ENCODE measurements at places on chromosomes 16 and 17.

GRCh38 chr17:75927286-75927922, 13.4 kb downstream of the FBF1 start:
- no peak for DNase-seq

GRCh38 chr16:85865-86264, 7.8 kb downstream of the MPG start:
- DNase-seq, result no peak

DNA sequence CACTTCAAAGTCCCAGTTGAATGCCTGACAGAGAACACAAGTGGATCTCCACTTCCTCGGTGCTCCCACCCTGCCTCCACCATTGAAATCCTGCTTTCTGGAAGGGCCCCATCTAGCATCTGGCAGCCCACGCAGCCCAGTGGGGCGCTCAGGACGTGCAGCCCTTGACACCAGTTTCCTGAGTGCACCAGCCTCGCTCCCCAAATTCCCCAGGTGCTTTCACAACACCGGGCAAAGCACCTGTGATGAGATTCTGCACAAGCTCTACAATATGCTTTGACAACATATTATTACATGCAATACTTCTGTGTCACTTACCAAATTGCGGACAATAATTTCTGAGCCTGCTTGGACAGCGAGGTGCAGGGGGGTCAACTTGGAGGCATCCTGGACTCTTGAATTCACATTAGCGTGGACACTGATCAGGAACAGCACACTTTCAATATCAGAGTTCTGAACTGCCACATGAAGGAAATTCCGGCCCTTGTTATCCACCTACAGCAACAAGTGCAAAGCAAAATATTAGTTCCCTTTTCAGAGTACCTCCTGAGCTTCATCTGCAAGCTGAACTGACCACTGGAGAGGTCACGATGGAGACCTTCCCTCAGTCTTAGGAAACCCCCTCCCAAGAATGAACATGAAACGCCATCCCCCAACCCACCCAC, 33.9 kb downstream of the CYB5D2 start:
- no peak for DNase-seq

- DNase-seq, result no peak
These were observed 20.0 kb downstream of the CIBAR2 start for GRCh38 chr16:85092309-85092708.

- no peak for DNase-seq
These were observed 605.8 kb upstream of the GOT2 start for GRCh38 chr16:59339871-59340270.

- DNase-seq, result no peak
These were observed 218.8 kb downstream of the RAB11FIP4 start for GRCh38 chr17:31609996-31610910.

DNA sequence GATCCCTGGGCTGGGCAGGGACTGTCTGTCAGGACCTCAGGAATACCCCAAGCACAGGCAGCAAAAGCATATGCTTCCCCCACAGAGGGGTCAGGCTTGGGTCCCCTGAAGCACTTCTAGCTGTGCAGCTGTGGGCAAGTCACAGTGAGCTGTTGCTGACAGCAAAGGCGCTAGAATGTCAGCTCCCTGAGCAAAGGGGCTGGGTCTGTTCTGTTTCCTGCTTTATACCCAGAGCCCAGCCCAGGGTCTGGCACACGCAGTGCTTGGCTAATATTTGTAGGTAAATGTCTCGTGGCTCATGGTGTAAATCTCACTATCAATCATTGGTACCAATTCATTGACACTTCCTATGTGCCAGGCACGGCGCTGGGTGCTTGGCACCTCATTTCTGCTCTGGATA, 16.6 kb upstream of the MPRIP start:
- no peak for DNase-seq

- no peak for DNase-seq
These were observed 33.1 kb upstream of the CDH15 start for GRCh38 chr16:89138513-89138795.

DNA sequence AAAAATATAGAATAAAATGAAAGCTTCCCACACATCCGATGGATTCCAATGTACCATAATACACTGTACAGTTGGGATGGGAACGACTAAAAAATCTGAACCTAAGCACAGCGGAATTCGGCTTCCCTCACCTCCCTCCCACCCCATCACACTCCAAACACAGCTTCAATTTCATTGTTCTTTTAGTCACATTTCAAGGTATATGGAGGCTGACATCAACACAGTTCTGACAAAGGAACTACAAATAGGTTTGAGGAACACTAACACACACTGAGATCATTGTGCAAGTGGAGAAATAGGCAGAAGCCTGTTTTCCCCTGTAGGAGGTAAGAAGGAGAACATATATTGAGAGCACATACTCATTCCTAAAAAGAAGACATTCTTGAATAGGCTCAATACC, 85.1 kb downstream of the WDR59 start:
- no peak for DNase-seq

GRCh38 chr17:77503293-77503655, 362.5 kb downstream of the SEC14L1 start:
- DNase-seq, result no peak

DNA sequence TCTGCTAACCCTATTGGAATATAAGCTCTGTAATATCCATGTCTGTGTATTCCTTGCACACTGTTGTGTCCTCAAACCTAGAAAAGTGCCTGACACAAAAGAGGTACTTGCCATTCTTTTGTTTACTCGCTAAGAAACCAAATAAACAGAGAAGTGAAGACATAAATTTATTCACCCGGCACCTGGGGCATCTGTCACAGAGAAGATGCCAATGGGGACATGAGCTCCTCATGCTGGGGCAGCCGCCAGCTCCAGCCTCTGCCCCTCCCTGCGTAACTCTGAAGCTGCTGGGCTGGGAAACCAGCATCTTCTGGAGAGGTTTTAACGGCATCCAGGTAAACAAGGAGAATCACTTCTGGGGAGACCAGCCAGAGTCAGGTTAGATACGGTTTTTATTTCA, 15.1 kb upstream of the CDRT4 start:
- no peak for DNase-seq

- no peak for DNase-seq
These were observed 18.5 kb upstream of the N4BP1 start for GRCh38 chr16:48628359-48628985.

DNA sequence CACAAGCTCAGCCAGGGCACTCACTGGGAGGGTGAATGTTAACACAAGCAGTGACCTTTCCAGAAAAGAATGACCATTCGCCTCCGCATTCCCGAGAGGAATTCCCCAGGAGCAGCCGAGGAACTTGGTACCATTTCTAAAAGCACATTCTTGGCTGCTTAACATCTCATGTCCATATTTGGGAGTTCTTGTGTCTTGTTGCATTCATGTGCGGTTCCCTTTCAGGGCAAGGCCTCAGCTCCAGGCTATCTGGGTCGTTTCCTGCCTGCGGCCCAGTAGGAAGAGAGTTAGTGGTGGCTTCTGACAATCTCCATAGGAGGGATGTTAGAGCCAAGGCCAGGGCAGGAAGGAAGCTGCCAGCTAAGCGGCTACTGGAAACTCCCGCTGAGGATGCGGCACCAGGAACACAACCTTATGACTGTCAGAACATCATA, 27.8 kb upstream of the MEAK7 start:
- DNase-seq, result no peak

DNA sequence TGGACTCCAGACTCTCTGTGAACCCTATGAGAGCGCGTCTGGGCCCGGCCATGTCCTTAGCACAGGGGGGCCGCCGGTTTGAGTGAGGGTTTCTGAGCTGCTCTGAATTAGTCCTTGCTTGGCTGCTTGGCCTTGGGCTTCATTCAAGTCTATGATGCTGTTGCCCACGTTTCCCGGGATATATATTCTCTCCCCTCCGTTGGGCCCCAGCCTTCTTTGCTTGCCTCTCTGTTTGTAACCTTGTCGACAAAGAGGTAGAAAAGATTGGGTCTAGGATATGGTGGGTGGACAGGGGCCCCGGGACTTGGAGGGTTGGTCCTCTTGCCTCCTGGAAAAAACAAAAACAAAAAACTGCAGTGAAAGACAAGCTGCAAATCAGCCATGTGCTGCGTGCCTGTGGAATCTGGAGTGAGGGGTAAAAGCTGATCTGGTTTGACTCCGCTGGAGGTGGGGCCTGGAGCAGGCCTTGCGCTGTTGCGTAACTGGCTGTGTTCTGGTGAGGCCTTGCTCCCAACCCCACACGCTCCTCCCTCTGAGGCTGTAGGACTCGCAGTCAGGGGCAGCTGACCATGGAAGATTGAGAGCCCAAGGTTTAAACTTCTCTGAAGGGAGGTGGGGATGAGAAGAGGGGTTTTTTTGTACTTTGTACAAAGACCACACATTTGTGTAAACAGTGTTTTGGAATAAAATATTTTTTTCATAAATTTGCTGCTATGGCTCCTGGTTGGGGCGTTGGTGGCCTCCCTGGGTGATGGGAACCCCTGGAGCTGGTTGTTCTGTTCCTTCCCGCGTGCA, 23.1 kb downstream of the STAT5A start:
- no peak for DNase-seq

DNA sequence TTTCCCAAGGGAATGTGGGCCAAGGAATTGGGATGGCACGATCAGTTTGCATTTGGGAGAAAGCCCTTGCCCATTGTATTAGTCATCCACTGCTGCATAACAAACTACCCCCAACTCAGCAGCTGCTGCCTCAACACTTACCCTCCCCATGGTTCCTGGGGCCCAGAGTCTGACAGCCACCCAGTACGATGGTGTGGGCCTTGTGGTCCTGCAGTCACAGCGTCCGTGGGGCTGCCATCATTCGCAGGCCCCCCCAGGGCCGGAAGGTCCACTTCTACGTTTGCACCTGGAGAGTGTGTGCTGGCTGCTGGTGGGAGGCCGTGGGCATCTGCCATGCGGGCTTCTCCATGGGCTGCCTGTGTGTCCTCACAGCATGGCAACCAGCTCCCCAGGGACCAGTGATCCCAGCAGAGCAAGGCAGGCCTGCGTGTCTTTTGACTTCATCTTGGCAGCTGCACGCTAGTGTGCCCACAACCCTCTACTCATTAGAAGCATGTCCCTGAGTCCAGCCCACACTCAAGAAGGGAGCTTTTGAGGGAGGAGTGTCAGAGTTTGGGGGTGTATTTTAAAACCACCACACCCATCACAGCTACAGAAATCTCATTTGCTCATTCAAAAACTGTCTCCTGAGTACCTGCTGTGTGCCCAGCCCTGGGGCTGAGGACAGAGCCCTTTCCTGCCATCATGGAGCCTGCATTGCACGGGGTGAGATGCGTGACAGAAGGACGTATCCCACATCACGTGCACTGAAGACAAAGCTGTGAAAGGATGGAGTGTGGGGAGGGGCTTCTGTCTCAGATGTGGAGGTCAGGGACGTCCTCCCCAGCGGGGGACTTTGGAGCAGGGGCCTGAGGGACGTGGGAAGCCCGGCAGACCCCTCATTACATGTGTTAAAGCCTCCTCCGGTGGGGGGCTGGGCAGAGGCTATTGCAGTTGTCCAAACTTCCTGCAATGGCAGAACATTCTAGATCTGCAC, 185.0 kb upstream of the ZNF469 start:
- DNase-seq, result no peak

GRCh38 chr16:25198021-25198420, 18.7 kb upstream of the AQP8 start:
- DNase-seq, result no peak

DNA sequence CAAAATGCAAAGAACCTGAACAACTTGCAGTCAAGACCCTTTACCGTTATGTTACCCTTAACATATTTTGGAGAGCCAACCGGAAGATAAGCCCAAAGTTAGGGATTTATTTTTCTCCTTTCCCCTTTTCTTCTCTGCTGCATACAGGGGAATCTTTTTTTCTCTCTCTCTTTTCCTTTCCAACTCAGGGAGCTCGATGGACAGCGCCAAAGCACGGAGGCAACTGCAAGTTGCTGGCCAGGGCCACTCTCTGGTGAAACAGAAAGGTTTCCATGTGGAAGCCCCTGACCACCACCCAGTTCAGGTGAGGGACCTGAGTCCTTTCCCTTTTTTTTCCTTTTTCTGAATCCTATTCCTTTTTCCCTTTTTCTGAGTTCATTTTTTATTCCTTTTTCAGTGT, 98.8 kb upstream of the COX10 start:
- DNase-seq, result no peak

DNA sequence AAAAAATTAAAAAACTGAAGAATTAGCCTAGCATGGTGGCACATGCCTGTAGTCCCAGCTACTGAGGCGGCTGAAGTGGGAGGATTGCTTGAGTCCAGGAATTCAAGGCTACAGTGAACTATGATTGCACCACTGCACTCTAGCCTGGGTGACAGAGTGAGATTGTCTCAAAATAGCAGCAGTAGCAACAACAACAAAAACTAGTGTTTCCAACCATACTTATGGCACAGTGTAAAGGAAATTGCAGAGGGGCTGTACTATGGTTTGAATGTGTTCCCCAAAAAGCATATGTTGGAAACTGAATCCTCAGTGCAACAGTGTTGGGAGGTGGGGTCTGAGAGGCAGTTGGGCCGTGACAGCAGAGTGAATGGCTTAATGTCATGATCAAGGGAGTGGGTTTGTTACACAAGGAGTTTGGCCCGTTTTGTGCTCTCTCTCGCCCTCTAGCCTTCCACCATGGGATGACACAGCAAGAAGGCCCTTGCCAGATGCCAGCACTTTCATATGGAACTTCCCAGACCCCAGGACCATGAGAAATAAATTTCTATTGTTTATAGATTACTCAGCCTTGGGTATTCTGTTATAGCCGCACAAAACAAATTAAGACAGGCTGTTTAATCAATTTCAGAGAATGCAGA, 70.0 kb downstream of the PGS1 start:
- DNase-seq, result no peak

GRCh38 chr16:49859125-49859811, 3.4 kb upstream of the ZNF423 start:
- no peak for DNase-seq

- DNase-seq, result no peak
These were observed 128.3 kb upstream of the MYOCD start for GRCh38 chr17:12537436-12537835.

GRCh38 chr16:76634847-76635697, 357.9 kb downstream of the CNTNAP4 start:
- DNase-seq, result no peak

- no peak for DNase-seq
These were observed 21.5 kb upstream of the PSMD7 start for GRCh38 chr16:74275031-74275636.

- no peak for DNase-seq
These were observed 129.6 kb downstream of the MRM1 start for GRCh38 chr17:36730857-36731490.
